ENCODE measurements at places on chromosomes 2 and 18. TPM values are rescaled to one million over a fixed set of nuclear protein-coding genes. Genes with fewer than 3 reads are reported as not detected.

Gene VWA3B
- total RNA-seq, result not detected

Gene HOXD1
- not detected for total RNA-seq

Gene TNFAIP6
- total RNA-seq, result not detected

Gene SP110
- total RNA-seq, result 1.3 TPM

Gene UGT1A4
- total RNA-seq, result not detected

Gene CELF4
- 38.4 TPM for total RNA-seq

Gene LRP1B
- total RNA-seq, result 28.7 TPM

Gene POTEF
- 12.8 TPM for total RNA-seq

Gene SKOR2
- 6.7 TPM for total RNA-seq

Gene SPP2
- total RNA-seq, result not detected

Gene ZNF397
- total RNA-seq, result 35.9 TPM

Gene XIRP2
- not detected for total RNA-seq

Gene C2orf66
- 0.34 TPM for total RNA-seq

Gene DES
- 1.3 TPM for total RNA-seq

Gene RAPH1
- total RNA-seq, result 56.9 TPM

Gene LRRC30
- total RNA-seq, result not detected

Gene MYO3B
- 0.22 TPM for total RNA-seq
